ENCODE measurements at places on chromosomes 5 and 9.

DNA sequence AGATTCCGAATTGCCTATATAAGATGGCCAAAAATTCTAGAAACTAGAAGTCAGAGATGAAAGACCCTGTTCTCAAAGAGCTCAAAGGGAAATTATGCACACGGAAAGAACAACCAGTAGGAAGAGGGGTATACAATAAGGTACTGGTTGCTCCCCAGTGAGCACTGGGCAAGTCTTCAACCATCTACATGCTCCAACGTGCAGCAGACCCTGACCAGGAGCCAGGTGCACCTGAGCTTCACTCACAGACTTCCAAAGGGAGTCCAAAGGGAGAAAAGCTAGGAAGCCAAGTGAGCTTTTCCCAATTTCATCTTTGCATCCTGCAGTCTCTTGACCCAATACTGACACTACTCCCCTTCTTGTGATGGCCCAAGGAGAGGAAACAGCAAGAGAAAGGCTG lies 3.9 kb downstream of the REEP5 start:
- DNase-seq, result no peak

GRCh38 chr5:93130624-93131490 lies 450.2 kb downstream of the NR2F1-AS1 start:
- DNase-seq, result no peak

DNA sequence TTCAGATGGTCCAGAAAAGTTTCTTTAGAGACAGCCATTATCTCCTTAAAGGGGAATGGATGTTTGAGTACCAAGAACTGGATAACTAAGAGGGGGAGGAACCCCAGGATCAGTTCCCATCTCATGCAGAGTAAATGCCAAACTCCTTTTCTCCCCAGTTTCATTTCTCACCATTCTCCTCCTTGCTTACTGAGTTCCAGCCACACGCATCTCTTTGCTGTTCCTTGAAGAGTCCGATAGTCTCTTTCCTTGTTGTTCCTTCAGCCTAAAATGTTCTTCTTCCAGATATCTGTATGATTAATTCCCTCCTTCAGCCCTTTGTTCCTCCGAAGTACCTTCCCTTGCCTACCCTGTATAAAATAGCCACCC lies 30.0 kb downstream of the KDM4C start:
- DNase-seq, result no peak

- no peak for DNase-seq
Measured at GRCh38 chr5:132202711-132203463, 24.8 kb downstream of the P4HA2 start.

GRCh38 chr9:121277518-121278295 lies 9.7 kb downstream of the GSN start:
- DNase-seq, result no peak

DNA sequence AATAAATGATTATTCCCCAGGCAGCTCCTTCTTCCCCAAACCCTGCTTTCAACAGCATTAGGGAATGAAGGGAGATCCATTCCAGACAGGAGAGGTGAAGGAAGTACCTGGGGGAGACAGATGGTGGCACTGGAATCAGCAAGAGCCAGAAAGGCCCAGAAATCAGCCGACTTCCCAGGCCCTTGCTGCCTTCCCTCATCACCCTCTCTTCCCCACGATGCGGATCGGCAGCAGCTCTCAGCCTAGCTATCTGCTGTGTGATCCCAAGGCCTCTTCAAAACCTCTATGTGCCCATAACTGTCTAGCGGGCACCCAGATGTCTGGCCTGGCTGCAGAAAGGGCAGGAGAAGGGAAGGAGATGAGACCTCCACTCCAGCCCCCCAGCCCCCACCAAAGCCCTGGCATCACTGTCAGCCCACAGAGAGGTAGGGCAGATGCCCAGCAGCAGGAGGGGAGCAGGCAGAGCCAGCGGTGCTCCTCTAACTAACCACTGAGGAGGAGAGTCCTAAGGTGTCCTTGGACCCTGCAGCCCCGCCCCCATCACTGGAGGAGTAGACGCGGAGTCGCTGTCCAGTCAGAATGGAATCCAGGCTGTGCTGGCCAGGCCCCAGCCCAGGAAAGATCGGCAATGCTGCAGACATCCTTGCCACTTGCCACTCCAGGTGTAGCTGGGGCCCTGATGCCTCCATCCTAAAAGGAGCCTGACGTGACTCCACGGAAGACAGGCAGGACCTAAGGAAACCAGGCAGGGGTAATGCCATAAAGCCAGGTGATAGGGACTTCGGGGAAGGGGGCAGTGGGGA lies 12.7 kb downstream of the CNTFR start:
- no peak for DNase-seq

DNA sequence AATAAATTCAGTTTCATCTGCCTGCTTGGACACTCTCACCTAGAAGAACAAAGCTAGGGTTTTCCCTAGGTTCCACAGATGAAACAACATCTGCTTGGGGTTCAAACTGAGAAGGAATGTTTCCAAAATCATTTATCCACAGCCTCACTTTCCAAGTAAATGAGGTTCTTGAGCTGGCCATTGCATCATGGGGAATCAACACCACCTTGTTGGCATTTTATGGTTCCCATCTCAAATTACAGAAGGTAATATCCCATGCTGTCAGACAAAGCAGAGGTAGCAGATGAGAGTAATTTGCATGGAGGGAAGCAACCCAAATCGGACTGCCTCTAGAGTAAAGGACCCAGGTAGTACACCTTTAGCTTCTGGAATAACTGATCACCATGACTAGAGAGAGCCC lies 10.5 kb upstream of the NR4A3 start:
- DNase-seq, result no peak

GRCh38 chr9:133874060-133874657 lies 118.0 kb downstream of the VAV2 start:
- no peak for DNase-seq

- no peak for DNase-seq
Measured at GRCh38 chr9:117407436-117408022, 7.3 kb downstream of the ASTN2 start.

DNA sequence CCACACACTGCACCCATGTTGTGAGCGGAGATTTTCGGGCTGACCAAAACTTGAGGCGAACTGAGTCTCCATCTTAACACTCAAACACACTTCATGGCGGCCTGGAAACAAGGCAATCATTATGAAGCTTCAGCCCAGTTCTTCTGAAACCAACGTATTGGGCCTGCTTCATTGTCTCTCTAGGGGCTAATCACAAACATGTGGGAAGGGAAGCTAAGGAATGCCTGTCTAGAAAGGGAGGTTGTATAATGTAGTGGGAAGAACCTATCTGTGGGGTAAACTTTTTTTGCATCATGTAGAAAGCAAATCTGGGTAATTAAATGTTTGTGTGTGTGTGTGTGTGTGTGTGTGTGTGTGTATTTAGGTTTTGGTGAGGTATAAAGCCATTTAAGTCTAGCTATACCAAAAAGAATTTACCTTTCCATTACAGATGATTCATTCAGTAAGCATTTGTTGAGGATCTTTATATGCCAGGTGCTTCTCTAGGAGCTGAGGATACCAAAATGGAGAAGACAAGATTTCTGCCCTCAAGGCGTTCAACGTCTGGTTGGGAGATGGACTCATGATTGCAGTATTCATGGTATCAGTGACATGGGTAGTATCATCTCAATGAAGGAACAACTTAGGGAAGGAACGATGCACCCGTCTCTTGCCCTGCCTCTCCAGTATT lies 29.4 kb downstream of the SLC1A3 start:
- no peak for DNase-seq

Data from iPS DF 6.9 (cell line).